ENCODE measurements at places on chromosomes 3 and 15. TPM values are rescaled to one million over a fixed set of nuclear protein-coding genes. Genes with fewer than 3 reads are reported as not detected.

- H3K36me3 ChIP-seq, result no peaks in the 10 kb centered on the region
- no peaks in the 10 kb centered on the region for H3K4me1 ChIP-seq
- H3K27ac ChIP-seq, result no peak overlapping the region
- peak; percentile 78 for DNase-seq
- no peaks in the 10 kb centered on the region for H3K27me3 ChIP-seq
- H3K4me3 ChIP-seq, result no peak overlapping the region
Measured at GRCh38 chr3:16177962-16178627, 3.6 kb downstream of the GALNT15 start.

DNA sequence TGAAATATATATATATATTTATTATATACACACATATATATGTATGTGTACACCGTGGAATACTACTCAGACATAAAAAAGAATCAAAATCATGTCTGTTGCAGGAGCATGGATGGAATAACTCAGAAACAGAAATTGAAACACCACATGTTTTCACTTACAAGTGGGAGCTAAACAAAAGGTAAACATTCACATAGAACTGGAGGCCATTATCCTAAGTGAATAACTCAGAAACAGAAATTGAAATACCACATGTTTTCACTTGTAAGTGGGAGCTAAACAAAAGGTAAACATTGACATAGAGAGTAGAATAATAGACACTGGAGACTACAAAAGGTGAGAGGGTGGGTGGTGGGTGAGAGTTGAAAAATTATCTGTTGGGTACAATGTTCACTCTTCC lies 171.5 kb upstream of the GOLIM4 start:
- no peak for DNase-seq
- H3K4me3 ChIP-seq, result no peak overlapping the region
- H3K27me3 ChIP-seq, result no peaks in the 10 kb centered on the region

LINGO1 gene
- polyA plus RNA-seq, result 0.37 TPM

GRCh38 chr3:195187609-195188425 lies 83.1 kb downstream of the XXYLT1 start:
- no peak overlapping the region for H3K27ac ChIP-seq
- H3K27me3 ChIP-seq, result no peaks in the 10 kb centered on the region
- peaks cover 9% of the 10 kb centered on the region for H3K4me1 ChIP-seq
- DNase-seq, result no peak
- H3K36me3 ChIP-seq, result no peaks in the 10 kb centered on the region
